NCI-H2171 treated with DMSO at 0.1 percent for 48 hours (cell line): ENCODE measurements at places on chromosomes 4 and X.

GRCh38 chrX:4588893-4589292 is 875.4 kb upstream of the PRKX start:
- DNase-seq = no peak

DNA sequence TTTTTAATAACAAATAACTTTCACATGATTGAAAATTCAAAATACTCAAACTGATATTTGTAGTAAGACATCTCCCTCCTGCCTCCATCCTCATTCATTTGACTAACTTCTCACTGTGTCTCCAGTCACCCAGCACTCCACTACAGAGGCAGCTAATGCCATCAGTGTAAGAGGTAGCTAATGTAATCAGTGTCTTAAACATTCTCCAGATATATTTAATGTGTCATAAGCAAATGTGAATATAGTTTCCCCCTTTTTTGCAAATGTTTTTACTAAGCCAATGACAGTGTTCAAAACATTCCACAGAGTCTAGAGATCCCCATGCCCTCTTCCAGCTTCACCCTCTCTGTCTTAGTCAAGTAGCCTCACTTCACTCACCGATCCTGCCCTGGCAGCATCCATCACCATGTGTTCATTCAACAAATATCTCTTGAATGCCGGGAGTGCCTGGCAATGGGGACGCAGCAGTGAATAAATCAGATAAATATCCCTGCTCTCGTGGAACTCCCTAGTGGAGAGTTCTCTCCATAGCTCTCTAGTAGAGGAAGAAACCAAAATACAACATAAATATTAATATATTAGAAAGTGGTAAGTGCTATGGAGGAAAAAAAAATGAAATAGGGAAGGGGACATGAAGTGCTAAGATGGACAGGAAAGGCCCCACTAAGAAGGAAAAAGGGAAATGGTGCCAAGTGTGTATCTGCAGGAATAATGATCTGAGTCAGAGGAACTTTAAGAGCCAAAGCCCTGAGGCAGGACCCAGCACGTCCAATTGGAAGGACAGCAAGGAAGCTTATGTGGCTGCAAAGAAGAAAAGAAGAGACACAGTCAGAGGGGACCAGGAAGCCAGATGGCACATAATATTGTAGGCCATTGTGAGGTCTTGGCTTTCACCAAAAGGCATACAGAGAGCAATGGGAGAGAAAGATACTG is 18.7 kb downstream of the SCFD2 start:
- no peak for DNase-seq

DNA sequence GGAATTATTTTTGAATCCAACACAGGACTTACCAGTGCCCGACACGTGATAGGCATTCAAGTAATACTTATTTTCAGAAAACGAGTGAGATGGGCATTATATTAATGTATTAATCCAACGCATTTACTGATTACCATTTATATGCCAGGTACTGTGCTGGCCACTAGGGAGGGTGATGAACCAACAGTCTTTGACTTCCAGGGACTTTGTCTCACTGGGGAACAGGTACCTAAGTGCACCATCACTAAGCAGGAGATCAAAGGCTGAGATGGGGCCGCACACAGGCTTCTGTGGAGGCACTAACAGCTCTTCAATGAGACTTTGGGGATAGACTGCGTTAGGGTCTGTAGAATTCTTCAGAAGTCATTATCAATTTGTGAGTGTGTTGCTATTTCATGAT is 5.7 kb upstream of the TADA2B start:
- DNase-seq = no peak

- no peak for DNase-seq
Observed at GRCh38 chrX:42759881-42760280, 18.1 kb downstream of the PPP1R2C start.

GRCh38 chr4:56215901-56216300 is 171.4 kb downstream of the AASDH start:
- DNase-seq = no peak

- DNase-seq = no peak
Observed at GRCh38 chr4:187128976-187129375, 405.3 kb upstream of the FAT1 start.

DNA sequence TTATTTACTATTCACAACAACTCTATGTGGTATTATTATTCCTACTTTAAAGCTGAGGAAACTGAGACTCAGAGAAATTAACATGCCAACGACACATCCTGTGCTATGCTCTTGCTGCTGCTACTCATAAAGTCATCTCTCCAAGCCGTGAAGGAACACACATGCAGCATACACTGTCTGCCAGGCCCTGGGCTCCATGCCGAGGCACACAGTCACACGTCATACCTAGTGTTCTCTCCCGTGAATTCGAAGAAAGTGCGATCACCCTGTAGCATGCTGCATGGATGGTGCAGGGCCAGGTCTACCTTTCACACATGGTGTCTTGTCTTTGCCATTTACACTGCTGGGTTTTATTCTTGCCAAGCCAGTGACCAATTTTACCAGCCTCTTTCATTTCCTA is 34.1 kb downstream of the TBC1D1 start:
- DNase-seq = no peak

DNA sequence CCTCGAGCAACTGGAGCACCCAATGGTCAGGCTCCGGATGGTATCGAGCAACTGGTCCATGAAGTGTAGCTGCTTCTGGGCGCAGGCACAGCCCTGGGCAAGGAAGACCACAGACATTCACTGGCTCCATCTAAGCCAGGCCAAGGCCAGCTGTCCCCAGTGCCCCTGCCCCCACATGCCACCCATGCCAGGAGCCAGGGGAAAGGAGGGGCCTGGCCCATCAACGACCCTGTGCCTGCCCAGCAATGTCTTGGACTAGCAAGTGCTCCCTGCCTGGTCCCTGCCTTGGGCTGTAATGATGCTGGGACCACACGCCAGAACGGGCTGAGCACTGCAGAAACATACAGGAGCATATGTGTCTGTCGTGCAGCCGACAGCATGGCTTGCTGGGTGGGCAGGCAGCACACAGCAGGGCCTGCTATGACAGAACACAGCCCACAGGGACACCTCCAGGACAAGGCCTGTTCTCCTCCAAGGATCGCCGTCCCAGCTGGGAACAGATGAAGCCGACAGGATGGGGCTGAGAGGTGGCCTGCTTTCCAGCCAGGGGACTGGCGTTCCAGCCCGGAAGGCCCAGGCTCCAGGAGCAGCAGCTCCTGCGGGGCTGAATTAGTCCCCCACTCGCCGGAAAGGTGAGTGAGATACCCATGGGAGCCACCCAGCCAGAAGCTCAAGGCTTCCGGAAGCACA is 11.4 kb upstream of the TREX2 start:
- no peak for DNase-seq

DNA sequence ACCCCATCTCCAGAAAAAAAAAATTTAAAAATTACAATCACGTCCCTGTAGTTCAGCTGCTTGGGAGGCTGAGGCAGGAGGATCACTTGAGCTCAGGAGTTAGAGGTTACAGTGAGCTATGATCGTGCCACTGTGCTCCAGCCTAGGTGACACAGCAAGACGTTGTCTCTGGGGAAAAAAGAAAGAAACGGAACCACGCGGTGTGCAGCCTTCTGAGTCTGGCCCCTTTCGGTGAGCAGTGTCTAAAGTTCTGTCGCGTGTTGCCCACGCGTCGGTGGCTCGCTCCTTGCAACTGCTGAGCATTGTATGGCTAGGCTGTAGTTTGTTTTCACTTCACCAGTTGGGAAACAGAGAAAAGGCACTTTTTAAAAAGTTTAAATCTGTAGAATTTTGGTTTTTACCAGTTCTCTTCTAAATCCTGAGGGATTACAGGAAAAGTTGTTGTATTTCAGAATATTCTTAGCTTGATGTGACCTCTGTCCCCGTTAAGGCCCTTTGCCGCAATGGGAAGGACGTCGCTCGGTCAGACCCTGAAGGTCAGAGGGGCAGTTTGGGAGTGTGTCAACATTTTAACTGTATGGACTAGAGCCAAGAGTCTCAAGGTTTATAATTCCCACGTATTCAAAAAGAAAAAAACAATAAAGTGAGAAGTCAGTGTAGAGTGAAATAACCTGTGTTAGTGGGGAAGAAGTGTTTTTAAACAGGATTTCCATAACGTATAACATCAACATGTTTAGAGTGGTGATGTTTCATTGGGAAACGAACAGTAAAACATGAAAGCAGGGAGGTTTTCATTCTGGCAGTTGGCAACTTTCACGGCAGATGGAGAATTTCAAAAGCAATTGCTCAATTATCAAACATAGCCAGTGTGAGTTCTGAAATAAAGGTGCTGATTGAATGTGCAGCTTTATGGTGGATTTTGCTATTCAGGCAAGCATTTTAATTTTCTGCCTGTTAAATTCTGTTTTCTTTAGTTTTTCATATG is 45.8 kb upstream of the MSANTD1 start:
- no peak for DNase-seq

GRCh38 chrX:88660836-88661235 is 86.2 kb upstream of the CPXCR1 start:
- DNase-seq = no peak

- no peak for DNase-seq
Observed at GRCh38 chr4:152956650-152957436, 20.7 kb downstream of the FHDC1 start.

- no peak for DNase-seq
Observed at GRCh38 chr4:103478734-103479133, 241.1 kb downstream of the TACR3 start.

GRCh38 chrX:155767051-155767875 is 113.9 kb upstream of the VAMP7 start:
- DNase-seq = no peak

GRCh38 chr4:90643156-90643555 is 516.0 kb downstream of the CCSER1 start:
- DNase-seq = no peak

- peak; percentile 2 for DNase-seq
Observed at GRCh38 chrX:40579900-40580536, 752 bp upstream of the ATP6AP2 start.

- no peak for DNase-seq
Observed at GRCh38 chr4:71261001-71261400, 77.8 kb upstream of the SLC4A4 start.

GRCh38 chr4:103098341-103098740 is 1.3 kb downstream of the BDH2 start:
- no peak for DNase-seq

GRCh38 chrX:136755411-136755810 is 25.3 kb downstream of the ARHGEF6 start:
- DNase-seq = no peak

DNA sequence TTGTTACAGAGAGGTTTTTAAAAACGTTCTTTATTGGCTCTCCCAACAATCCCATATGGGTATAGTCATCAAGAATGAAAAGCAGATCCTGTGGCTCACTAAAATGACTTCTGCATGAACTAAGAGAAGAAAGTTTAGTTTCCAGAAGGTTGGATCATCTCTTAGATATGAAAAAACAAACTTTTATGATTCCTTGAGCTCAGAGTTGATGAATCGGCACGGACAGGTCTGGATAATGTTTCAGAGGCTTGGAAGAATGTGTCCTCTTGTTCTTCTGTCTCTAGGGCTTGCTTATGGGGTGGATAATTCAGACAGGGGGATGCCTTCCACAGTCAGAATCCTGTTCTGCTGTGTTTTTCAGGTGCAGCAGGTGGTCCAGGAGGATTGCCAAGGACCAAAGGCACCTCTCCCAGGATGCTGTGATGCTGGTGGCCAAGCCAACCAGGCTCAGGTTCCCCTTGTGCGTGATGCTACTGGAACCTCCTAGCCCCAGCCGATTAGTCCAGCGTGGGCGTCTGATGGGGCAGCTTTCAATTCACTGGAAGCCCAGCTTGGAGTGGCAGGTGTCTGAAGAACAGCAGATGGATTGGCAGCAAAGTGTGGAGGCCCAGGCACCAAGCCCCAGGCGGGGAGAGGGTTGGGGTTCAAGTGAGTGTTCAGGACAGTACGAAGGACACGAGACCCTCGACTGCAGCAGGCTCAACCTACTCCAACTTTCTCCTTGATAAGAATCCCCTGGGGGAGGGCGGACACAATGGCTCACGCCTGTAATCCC is 30.3 kb downstream of the CCKAR start:
- DNase-seq = no peak

DNA sequence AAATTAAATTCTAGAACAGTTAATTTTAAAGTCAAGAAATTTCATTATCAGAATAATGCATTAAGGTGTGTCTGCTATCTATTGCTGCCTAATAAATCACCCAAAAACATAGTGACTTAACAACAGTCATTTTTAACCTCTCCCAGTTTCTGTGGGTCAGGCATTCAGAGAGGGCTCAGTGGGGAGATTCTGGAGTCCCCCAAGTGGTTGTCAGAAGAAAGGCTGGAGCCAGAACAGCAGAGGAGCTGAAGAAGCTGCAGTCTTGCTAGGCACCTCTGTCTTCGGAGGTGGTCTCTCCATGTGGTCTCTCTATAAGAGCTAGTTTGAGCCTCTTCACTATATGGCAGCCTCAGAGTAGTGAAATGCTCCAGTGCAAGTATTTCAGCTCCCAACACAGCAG is 9.3 kb upstream of the HOPX start:
- no peak for DNase-seq

DNA sequence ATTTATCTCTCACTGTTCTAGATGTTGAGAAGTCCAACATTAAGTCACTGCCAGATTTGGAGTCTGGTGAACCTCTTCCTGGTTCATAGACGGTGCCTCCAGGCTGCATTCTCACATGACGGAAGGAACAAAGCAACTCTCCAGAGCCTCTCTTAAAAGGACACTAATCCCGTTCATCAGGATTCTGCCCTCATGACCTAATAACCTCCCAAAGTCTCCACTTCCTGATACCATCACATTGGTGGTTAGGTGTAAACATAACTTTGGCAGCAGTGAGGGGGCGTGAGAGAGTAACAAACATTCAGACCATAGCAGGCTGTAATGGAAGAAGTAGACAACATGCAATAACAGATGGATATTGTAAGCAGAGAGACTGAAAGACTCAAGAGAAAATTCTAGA is 388.6 kb downstream of the PDHA2 start:
- no peak for DNase-seq

- DNase-seq = no peak
Observed at GRCh38 chr4:74038425-74039314, at the start of gene CXCL3. Gene CXCL3, minus strand, starts transcription at chr4:74038689. Its CDS starts 78 bp downstream, at chr4:74038611.

GRCh38 chr4:7052923-7053715 is 9.9 kb downstream of the TADA2B start:
- no peak for DNase-seq

DNA sequence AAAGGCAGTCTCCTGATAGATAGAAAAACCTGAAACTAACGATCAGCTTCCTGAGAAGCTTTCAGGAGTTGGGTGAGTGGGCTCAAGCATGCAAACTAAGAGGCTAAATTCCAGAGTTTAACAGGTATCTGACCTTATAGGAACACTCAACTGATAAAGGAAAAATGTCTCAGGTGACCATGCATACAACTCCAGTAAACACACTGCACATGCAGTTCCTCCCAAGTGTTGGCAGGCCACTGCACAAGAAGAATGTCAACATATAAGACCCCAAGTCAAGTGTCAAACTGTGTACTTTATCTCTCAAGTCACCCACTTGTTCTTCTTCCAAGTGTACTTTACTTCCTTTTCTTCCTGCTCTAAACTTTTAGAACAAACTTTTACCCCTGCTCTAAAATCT is 981.2 kb downstream of the FAM133A start:
- DNase-seq = no peak

DNA sequence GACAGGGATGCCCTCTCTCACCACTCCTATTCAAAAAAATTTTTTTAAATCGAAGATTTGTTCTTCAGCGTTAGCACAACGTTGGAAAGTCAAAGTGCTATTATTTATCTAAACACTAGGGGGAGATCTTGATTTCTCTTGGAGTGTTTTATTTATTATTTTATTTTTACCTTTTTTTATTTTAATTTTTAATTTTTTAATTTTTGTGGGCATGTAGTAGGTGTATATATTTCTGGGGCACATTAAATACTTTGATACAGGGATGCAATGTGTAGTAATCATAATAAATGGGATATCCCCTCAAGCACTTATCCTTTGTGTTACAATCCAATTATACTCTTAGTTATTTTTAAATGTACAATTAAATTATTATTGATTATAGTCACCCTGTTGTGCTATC is 37.4 kb upstream of the SLC10A4 start:
- DNase-seq = peak; percentile 1

- DNase-seq = peak; percentile 23
Observed at GRCh38 chr4:98027827-98028226, 115.4 kb downstream of the STPG2 start.
